Cerebellar nuclear complex (tissue), 1 donor: ENCODE measurements at places on chromosomes 2 and 18.

- no peak for DNase-seq
Measured at GRCh38 chr2:123366239-123366837, 658.7 kb upstream of the CNTNAP5 start.

GRCh38 chr2:84613082-84613481 lies 96.8 kb downstream of the DNAH6 start:
- no peak for DNase-seq

DNA sequence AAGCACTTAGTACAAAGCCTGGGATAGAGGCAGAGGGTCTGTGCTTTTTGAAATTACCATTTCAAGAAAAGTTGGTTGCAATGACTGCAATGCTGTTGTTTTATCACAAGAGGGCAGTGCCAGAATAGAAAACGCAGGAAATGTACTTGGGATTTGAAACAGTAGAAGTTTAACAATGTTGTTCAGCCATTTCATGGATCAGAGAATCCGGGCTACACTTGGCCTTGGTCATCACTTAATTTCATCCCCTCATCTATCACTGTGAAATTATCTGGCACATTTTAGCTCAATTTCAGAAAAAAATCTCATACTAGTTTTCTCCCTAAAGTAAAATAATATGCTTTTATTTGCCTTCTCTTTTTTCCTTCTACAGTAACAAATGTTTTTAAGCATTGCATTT lies 70.8 kb downstream of the RAPGEF4 start:
- DNase-seq: peak; percentile 54

DNA sequence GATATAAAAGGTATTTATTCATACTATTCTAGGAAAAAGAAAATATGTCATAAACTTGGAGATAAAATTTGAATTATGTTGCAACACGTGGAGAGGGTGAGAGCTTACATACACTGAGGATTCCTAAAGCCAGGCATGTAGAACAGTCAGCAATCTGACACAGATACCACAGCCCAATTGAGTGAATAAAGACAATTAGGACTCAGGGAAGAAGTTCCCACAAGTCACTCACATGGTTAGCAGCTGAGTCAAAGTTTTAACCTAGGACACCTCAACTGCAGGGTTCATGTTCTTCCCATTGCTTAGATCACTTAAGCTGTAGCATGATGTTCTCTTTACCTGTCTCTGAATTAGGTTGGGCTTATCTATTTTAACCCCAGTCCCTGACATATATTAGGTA lies 189.5 kb downstream of the CMPK2 start:
- DNase-seq: no peak

- no peak for DNase-seq
Measured at GRCh38 chr2:199414001-199414400, 43.7 kb downstream of the SATB2 start.

DNA sequence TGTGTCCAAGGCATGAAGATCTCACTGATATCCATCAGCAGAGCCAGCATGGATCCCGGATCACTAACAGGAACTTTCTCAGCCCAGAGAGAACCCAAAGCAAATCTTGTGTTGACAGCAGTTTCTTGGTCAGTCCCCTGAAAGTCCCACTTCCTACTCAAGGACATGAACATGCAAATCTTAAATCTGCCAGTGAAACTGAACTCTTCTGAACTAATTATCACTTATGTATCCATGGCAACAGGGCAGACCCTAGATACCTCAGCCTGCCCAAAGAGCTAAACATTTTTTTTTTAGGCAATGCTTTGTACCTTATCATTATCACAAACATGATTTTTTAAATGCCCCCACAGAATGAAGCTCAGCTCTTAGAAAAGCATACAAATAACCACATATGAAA lies 127.8 kb upstream of the DDX18 start:
- no peak for DNase-seq

GRCh38 chr2:6352906-6353515 lies 512.7 kb downstream of the CMPK2 start:
- DNase-seq: no peak

GRCh38 chr2:122340246-122340645 lies 584.8 kb downstream of the TSN start:
- no peak for DNase-seq

GRCh38 chr18:79379931-79380815 lies 15.6 kb upstream of the NFATC1 start:
- no peak for DNase-seq

DNA sequence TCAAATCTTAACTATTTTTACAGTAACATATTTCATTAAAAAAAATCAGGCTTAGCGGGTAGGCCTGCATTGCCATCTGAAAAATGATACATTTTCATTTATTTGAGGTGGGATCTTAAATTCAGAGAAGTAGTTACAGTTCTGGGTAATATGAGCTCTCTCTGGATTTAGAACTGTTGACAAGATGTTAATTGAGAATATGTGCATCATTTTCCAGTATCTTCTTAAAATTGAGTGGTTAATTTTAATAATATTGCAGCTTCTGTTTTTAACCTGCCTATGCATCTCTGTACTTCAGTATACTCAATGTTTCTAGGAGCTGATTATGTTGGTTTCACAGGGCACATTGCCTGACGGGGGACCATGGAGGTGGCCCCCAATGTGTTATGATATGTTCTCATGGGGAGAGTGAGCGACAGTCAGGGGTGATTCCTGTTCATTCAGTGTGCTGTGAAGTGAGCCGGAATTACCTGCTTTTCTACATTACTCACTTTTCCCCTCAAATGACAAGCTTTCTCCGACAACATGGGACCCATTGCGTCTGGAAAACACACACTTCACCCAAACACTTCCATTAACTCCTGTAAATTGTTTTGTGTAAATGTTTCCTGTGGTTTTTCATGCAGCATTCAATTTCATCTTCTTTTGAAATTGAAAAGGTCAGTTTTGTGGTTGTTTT lies 406.2 kb downstream of the MTX2 start:
- DNase-seq: no peak

- no peak for DNase-seq
Measured at GRCh38 chr18:26656431-26656943, 108.1 kb upstream of the KCTD1 start.

DNA sequence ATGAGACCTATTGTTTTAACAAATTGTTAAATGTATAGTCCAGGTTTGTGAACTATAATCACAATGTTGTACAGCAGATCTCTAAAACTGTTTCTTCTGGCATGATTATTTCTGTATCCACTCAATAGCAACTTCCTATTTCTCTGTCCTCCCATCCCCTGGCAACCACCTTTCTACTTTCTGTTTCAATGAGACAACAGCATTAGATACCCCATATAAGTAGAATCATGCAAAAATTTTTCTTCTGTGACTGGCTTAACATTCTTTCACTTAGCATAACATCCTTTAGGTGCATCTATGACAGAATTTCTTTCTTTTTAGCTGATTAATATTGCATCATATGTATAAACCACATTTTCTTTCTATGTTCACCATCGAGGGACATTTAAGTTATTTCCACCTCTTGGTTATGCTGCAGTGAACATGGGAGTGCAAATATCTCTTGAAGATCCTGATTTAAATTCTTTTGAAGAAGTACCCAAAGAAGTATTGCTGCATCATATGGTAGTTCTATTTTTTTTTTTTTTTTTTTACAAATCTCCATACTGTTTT lies 713.5 kb downstream of the LRP1B start:
- DNase-seq: no peak

- DNase-seq: no peak
Measured at GRCh38 chr2:14790041-14790640, 157.6 kb downstream of the LRATD1 start.

- no peak for DNase-seq
Measured at GRCh38 chr2:3494984-3495666, 24.2 kb downstream of the ADI1 start.

DNA sequence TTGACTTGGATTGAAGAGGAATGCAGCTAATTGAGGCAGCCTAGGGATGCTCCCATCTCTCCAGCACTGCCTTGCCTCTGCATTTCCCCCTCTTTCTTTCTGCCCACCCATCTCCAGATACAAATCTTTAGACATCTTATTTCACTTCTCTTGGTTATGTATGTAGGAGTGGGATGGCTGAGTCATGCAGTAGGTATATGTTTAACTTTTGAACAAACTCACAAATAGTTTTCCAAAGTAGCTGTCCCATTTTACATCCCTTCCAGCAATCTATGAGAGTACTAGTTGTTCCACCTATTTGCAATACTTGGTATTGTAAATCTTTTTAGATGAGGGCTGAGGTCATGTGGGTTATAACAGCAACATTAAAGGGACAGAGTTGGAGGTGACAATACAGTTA lies 329.9 kb downstream of the DYSF start:
- no peak for DNase-seq

DNA sequence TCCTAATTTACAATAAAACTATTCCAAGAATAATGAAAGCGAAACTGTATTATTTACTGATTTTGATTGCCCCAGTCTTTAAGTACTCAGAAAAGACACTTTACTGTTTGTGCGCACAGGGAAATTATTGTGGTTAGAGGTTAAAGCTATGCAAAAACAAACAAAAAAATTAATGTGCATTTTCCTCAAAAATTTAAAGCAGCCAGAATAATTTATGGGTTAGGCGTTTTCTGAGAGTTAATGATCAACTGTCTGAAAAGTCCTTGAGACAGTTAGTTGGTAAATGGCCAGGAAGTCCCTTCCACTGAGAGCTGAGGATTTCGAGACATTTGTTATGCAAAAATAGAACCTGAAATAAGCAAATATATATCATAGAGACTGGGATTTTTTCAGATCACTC lies 143.3 kb downstream of the IRS1 start:
- no peak for DNase-seq

DNA sequence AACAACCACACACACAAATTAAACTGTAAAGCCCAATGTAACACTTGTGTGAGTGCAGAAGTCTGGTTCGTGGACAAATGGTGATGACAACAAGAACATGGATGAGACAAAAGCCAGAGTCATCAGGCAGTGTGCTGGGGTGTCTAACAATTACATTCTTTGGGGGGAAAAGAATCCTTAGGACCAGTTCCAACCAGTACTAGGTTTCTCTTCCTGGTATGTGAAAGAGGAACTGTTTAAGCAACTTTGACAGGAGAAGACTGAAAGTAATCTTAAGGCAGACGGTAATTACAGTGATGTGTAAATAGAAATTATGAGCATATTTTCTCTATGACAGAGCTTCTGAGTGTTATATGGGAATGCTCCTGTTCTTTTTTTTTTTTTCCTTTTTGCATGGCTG lies 133.4 kb downstream of the AFF3 start:
- no peak for DNase-seq

- no peak for DNase-seq
Measured at GRCh38 chr2:9836517-9836916, 6.8 kb upstream of the TAF1B start.

DNA sequence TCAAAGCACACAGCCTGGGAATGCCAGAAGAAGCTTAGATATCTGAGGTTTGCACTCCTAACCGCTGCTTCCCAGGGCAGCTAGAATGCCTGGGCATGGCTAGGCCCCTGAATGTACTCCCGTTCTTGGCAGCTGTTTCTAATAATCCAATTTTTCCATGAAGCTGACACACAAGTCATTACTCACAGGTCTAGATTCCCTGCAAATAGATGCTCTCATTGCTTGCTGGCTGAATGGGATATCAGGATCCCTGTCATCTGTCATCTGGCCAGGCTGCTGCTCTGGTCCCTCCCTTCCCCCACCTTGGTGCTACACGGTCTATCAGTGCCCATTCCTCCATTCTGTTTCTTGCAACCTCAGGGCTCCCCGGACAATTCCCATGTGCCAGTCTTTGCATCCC lies 40.7 kb upstream of the TEX51 start:
- no peak for DNase-seq

DNA sequence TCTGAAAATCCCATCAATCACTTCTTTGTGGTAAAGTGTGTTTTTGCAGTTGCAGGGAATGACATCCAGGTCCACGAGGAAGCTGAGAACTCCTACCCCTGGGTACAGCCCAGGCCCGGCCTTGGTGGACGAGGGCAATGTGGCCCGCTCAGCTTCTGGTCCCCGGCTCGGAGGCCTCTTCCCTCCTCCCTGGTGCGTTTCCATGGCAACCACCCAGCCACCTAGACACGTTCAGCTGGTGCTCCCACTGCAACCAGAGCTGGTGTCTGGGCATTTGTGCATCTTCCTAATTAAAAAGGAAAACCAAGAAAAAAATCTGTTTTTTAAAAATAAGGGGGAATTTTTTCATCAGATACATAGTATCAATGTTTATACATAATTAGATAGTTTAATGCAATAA lies 603.6 kb upstream of the SALL3 start:
- DNase-seq: no peak
